ENCODE measurements at places on chromosomes 16 and 17. TPM values are rescaled to one million over a fixed set of nuclear protein-coding genes. Genes with fewer than 3 reads are reported as not detected.

Gene SCIMP
- total RNA-seq: not detected

Gene ZNF48
- 13.1 TPM for total RNA-seq

Gene HOXB7
- total RNA-seq: 31.1 TPM

Gene ZDHHC1
- 7.6 TPM for total RNA-seq

Gene HOXB4
- 0.12 TPM for total RNA-seq

Gene TP53TG3
- 0.45 TPM for total RNA-seq

Gene PRR35
- 0.13 TPM for total RNA-seq

Gene PPP1R1B
- not detected for total RNA-seq

Gene APOH
- total RNA-seq: 3.6 TPM

Gene WSCD1
- 3.9 TPM for total RNA-seq

Gene CD19
- total RNA-seq: not detected

Gene AATK
- total RNA-seq: 0.34 TPM

Gene PRRT2
- 0.66 TPM for total RNA-seq

Gene C16orf92
- not detected for total RNA-seq

Gene LPCAT2
- total RNA-seq: 5.7 TPM

Gene DPEP1
- 0.73 TPM for total RNA-seq

Gene MT2A
- total RNA-seq: 706 TPM

Gene RNF222
- total RNA-seq: not detected

Gene TBC1D28
- not detected for total RNA-seq

Gene CPHXL2
- not detected for total RNA-seq

Gene CLEC18C
- 0.08 TPM for total RNA-seq

Gene STH
- not detected for total RNA-seq

Gene CCL2
- 48.2 TPM for total RNA-seq

Gene CTRB1
- total RNA-seq: not detected

Gene KCNH4
- total RNA-seq: 0.42 TPM

Gene TPSAB1
- not detected for total RNA-seq

Gene ITGAD
- total RNA-seq: not detected

Gene KRTAP3-2
- 0.42 TPM for total RNA-seq

Gene CACNG3
- total RNA-seq: not detected

Gene SULT1A2
- 0.08 TPM for total RNA-seq

Gene CA5A
- total RNA-seq: not detected

Measured in A549 treated with RU486 at 1 μM for 4 hours (cell line).